Activated naive CD8-positive, alpha-beta T cell treated with anti-CD3 and anti-CD28 coated beads, Interleukin-2, amount 50 U/mL, for 16 hours (primary cell): ENCODE measurements at places on chromosomes 4 and X.

- no peak for DNase-seq
These were observed at the start of gene ARX for GRCh38 chrX:25015486-25016360. Gene ARX (minus strand): TSS chrX:25015965. CDS start chrX:25015737, 228 bp downstream.

DNA sequence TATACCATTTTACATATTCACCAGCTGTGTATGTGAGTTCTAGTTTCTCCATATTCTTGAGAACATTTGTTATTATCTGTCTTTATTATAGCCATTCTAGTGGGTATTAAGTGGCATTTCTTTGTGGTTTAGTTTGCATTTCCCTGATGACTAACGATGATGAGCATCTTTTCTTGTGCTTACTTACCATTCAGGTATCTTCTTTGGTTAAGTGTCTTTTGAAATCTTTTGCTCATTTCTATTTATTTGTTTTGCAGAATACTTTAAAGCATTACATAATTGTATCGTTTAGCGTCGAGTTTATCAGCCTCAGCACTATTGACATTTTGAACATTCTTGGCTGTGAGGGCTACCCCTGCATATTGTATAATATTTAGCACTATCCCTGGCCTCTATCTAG, 85.4 kb downstream of the FRMPD4 start:
- no peak for DNase-seq

GRCh38 chr4:30718021-30718542, 2.1 kb upstream of the PCDH7 start:
- no peak for DNase-seq

DNA sequence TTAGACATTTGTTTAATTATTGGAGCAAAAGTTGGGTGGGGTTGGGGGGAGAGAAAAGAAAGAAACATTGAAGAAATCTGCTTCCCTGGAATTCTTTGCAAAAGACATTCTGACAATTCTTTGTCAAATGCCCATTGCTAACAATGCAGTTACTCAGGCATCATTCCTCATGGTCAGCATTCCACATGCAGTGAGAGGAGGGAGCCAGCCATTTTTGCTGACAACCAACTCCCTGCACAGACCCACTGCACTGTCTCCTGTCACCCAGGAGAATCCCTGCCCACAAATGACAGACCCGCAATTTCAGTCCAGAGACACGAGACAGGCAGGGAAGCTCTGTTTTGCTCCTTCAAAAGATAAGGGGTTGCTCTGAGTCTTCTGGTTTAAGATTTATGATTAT, 985.1 kb upstream of the SLIT2 start:
- DNase-seq: no peak

GRCh38 chr4:165953181-165953580, 80.1 kb downstream of the TLL1 start:
- DNase-seq: no peak

GRCh38 chrX:100479329-100479728, 69.3 kb upstream of the PCDH19 start:
- DNase-seq: no peak
